ENCODE measurements at places on chromosomes 4 and X.
A peak's percentile ranks its signal among the peaks of the same experiment; 100 is the strongest.

DNA sequence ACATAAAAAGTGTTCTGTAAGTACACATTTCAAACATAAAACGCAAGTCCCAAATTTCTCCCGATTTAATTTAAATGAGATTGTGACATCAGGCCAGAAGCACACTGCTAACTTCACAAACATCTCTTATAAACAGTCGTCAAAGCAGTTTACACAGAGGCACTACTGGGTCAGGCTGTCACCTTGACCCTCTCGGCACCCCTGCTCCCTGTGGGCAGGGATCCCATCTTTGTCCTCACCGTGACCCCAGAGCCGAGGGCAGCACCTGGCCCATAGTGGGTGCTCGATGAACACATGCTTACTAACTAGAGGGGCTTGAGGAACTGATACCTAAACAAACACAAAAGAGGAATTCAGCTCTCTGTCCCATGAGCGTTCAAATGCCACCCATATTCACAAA lies 22.2 kb downstream of the QDPR start:
- DNase-seq = no peak

GRCh38 chrX:125405339-125405738 lies 85.7 kb downstream of the TEX13C start:
- DNase-seq = no peak

DNA sequence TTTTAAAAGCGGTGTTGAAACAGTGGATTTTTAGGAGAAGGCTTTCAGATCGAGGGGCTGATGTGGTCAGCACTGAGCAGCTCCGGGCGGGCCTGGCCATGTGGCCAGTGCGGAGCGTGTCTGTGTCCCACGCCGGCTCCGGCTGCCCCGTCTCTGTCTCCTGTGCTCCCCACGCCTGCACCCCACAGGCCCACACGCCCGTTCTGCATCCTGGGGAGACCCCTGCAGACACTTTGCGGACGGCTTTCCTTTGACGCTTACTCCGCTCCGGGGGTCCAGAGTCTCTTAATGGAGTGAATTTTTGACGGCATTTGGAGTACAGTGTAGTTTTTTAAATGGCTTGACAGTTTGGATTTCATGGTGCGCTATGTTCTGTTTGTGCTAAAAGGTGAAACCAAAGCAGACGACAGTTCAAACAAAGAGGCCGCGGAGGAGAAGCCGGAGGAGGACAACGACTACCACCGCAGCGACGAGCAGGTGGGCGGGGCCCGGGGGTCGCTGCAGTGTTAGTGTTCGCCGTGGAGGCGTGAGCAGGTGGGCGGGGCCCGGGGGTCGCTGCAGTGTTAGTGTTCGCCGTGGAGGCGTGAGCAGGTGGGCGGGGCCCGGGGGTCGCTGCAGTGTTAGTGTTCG lies 38.7 kb downstream of the PCGF3 start:
- no peak for DNase-seq

- DNase-seq = peak; percentile 78
These were observed 119.0 kb downstream of the NKX6-1 start for GRCh38 chr4:84379917-84380641.

DNA sequence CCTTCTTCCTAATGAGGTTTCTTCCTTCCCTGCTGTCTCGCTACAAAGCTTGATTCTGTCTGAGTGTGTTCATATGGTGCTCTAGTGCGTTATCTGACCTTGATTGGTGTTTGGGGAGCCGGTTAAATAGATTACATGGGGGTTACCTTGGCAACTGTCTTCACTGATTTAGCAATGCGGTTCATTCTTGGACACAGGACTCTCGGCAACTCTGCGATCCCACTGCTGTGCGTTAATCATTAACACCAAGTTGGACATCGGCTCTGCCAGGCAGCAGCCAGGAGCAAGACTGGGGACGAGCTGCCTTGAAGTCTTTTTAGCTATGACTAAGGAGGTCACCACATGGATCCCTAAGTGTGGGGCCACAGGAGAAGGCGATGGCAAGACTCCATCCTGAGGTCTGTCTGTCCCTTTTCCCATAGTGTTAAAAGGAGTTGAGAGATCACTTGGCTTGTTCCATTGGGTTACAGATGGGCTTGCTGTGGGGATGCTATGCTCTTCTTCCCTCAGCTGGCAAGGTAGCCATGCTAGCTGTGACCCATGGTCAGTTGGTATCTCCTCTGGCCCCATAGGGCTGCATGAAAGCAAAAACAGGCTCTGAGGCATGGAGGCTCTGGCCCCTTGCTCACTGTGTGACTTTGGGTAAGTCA lies 93.4 kb upstream of the MAMLD1 start:
- peak; percentile 11 for DNase-seq

GRCh38 chr4:98151145-98151924 lies 8.1 kb upstream of the STPG2 start:
- no peak for DNase-seq

DNA sequence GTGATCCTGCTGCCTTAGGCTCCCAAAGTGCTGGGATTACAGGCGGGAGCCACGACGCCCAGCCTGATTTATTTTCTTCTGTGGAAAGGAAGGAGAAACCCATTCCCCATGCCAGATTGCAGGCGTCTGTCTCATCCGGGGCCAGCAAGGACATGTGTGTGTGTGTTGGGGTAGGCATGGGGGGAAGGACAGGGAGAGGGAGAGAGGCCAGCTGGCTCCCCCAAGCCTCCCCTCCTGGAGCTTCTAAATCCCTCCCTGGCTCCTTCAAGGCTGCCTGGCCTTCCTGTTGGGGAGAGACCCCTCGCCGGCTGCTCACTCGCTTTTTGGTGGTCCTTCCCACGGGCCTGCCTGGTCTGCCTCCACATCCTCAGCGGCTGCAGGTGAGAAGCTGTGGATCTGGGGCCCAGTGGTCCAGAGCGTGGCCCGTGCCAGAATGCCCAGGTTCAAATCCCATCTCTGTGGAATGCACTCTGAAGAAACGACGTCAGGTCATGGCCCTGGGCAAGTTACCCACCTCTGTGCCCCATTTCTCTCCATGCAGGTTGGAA lies 1.3 kb upstream of the PLXNB3 start:
- no peak for DNase-seq
